ENCODE measurements at places on chromosomes 6 and 20. TPM values are rescaled to one million over a fixed set of nuclear protein-coding genes. Genes with fewer than 3 reads are reported as not detected.

The SYNDIG1 gene
- total RNA-seq: 16.7 TPM

The NRSN1 gene
- total RNA-seq: 28.8 TPM

The GGT7 gene
- total RNA-seq: 20.2 TPM

The SNHG17 gene
- total RNA-seq: 5.7 TPM

The ZNF165 gene
- 0.49 TPM for total RNA-seq

The AHCY gene
- total RNA-seq: 31.0 TPM

The CAP2 gene
- 32.0 TPM for total RNA-seq

The VSTM2L gene
- 164 TPM for total RNA-seq

The TRIM10 gene
- 0.25 TPM for total RNA-seq

The CST5 gene
- total RNA-seq: not detected
